Epithelial cell of umbilical artery (primary cell): ENCODE measurements at places on chromosomes 7 and 10. TPM values are rescaled to one million over a fixed set of nuclear protein-coding genes. Genes with fewer than 3 reads are reported as not detected.

OR9A2 gene
- total RNA-seq = not detected in 2 replicates

LRRC27 gene
- total RNA-seq = 4.9 and 7.4 TPM in 2 replicates

NUP42 gene
- 34.8 and 41.0 TPM in 2 replicates for total RNA-seq

NRCAM gene
- total RNA-seq = 31.9 and 32.8 TPM in 2 replicates

AKR1C4 gene
- total RNA-seq = not detected in 2 replicates

GJD4 gene
- not detected in 2 replicates for total RNA-seq

NYAP1 gene
- 0.65 and 2.6 TPM in 2 replicates for total RNA-seq

HILPDA gene
- total RNA-seq = 11.1 and 17.9 TPM in 2 replicates

PDGFA gene
- 76.7 and 91.9 TPM in 2 replicates for total RNA-seq

CLDN3 gene
- 0.30 and 0.32 TPM in 2 replicates for total RNA-seq

GPR85 gene
- total RNA-seq = 1.2 and 4.5 TPM in 2 replicates

HECW1 gene
- not detected in 2 replicates for total RNA-seq

ZNF479 gene
- not detected in 2 replicates for total RNA-seq
